GM23338 (cell line): ENCODE measurements at places on chromosomes 6 and 20.

- DNase-seq = no peak
Measured at GRCh38 chr6:67698534-67698933, 936.5 kb upstream of the ADGRB3 start.

DNA sequence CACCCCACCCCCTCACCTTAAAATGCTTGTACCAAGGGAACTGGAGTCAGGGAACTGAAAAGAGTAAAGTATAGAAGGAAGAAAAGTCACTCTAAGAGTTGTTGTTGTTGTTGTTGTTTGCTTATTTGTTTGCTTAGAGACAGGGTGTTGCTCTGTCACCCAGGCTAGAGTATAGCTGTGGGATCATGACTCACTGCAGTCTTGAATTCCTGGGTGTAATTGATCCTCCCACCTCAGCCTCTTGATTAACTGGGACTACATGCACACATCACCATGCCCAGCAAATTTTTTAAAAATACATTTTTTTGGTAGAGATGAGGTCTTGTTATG lies 681.6 kb upstream of the GJE1 start:
- DNase-seq = no peak

GRCh38 chr20:44615876-44616603 lies 33.7 kb downstream of the PKIG start:
- DNase-seq = peak; percentile 26

DNA sequence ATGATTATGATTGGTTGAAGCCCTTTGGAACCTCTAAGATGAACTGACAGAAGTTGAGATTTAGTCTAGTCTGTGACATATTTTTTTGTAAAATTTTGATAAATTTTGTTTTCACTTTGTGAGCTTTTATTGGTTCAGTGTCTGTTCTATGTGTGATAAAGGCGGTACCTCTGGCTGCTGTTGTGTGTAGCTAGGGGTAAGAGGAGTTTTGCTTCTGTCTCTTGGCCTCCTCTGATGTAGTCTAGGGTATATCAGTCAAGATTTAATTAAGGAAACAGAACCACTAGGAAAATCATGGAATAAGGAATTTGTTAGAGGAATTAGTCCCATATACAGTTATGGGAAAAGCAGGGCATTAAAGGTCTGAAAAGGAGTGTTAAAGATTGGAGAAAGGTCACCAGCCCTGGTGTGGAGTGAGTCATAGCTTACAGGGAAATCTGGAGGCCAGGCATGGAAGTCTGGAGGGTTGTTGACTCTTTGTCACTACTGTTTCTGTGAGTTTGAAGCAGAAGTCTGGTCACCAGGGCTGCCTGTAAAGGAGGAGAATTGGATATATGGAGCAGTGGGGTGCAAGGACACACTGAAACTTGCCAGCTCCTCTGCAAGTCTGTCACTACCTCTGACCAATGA lies 28.5 kb downstream of the CDC5L start:
- no peak for DNase-seq

GRCh38 chr20:47540443-47541354 lies 39.0 kb downstream of the NCOA3 start:
- no peak for DNase-seq

DNA sequence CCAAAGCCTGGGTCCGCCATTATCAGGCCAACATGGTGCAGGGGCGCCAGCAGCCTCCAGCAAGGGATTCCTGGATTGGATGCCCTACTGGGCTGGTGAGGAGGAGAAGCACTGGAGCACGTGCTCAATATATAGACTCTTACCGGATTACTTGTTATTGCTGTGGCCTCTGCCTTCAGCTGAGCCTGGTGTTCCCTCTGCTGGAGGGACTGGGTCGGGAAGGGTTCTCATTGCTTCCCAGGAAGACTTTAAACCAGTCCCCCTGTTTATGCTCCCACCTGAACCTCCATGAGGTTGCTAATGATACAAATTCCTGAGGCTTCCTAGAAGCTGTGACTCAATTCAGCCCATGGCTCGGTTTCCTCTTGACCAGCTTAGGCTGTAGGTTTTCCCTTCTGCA lies 186.7 kb upstream of the ARID1B start:
- DNase-seq = peak; percentile 18

GRCh38 chr6:21246075-21246474 lies 347.5 kb upstream of the SOX4 start:
- DNase-seq = no peak

DNA sequence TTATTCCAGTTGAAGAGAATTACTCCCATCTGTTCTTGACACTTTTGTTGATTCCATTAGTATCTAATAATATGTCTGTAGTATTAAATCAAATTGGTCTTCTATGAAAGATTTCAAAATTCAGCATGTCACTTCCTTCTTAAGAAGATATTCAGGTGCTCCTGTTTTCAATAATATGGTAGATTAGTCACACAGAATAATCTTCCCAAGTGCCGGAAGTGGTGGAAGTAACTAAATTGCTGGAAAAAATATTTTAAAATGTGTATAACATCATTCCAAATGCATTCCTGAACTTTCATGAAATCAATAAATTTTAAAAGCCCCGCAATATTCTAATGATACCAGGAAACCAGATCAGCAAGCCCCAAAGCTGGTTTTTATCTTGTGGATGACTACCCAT lies 281.3 kb downstream of the EPM2A start:
- no peak for DNase-seq

- no peak for DNase-seq
Measured at GRCh38 chr20:38036366-38036765, 2.8 kb downstream of the RPRD1B start.

DNA sequence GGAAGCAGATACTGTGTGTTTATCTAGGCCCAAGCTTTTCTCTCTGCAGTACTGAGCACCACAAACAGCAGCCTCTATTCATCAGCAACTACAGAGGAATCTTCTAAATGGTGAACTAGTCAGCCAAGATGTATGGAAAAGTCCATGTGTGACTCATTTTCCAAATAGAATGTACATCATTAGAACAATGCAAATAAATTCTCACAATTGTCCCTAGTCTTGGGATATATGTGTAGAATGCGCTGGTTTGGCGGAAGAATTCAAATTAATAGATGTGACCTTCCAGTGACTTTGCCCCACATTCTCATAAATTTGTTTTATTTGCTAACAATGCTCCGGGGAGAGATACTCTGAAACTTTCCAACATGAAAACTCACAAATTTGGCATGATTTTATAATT lies 436.2 kb downstream of the CBLN4 start:
- no peak for DNase-seq

- DNase-seq = peak; percentile 57
Measured at GRCh38 chr20:49432550-49432949, 49.9 kb downstream of the KCNB1 start.

DNA sequence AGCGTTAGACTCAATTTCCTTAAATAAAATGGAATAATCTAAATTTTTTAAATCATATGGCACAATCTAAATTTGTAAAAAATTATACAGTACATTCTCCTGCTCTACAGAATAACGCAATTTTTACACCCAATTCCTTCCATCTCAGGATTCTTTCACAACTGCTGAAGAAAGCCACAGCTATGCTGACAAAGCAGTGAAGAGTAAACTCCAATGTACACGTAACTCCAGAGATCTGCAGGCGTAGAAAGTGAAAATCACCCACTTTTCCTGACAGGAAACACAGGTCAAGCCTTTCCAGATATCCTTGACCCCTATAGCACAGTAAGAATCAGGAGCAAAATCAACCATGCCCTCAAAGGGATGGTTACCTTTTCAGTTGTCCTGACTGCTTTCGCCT lies 27.4 kb downstream of the EPHA7 start:
- DNase-seq = no peak

DNA sequence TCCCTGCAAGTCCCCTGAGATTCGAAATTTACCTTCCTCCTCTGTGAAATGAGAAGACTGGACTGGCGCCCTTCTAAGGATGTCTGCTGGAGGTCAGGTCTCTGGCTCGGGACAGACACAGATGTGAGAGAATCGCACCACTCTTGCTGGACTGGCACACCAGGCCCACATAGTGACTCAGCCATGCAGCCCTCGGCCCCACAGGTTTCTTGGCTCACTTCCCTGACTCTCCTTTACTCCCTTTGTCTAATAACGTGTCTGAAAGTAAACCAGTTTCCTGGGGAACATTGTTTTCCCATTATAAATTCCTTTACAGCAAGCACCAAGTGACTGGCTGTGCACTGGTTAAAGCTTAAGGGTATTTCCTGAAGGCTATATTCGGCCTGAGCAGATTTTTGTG lies 106.7 kb upstream of the PLEKHG1 start:
- no peak for DNase-seq

DNA sequence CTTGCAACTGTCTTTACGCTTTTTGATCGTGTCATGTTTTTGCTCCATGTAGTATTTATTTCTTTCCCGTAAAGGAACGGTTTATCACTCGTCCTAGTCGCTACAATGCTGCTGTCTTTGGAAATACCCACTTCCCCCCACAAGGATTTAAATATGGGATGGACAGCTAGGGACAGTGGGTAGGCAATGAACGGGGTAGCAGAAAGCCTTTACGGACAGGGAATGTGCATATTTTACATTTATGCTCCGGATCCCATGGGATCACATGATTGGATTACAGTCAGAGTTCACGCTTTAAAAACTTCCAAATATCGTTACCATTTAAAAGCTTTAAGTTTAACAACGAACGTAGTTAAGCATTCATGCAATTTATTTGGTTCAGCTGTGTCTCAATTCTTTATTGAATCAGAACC lies 1.2 kb downstream of the HIVEP1 start:
- DNase-seq = no peak

DNA sequence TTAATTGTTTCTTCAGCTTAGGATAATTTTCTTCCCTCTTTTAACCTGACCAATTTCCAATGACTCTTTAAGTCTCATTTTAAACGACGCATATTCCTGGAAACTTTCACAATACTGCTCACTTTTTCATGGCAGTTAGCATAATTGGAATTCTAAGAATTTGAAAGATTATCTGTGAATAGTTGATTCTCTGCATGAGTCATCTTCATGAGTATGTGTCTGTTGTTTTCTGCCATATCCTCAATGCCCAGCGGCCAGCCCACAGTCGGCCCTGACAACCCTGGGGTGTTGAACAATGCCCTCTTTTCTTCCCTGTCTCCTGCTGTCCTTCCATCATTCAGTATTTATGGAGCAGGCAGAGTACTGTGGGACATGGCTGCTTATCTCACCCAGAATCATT lies 554.2 kb downstream of the CDH26 start:
- no peak for DNase-seq

DNA sequence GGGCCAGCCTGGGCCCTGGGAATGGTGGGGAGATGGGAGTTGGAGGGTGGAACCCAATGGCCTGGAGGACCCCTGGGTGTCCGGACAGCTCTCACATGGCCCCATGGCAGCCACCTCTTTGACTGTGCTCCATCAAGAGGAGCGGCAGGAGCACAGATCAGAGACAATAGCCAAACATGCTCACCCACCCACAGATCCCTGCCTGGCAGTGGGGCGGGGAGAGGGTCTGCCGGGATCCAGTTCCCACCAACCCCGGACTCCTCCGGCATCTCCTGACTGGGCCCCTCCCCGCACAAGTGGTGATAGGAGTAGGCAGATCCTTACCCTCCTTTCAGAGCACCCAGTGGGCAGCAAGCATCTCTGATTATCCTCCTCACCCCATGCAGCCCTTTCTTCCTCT lies 31.9 kb upstream of the MRPS18A start:
- DNase-seq = no peak

GRCh38 chr6:124066946-124067552 lies 263.4 kb downstream of the NKAIN2 start:
- no peak for DNase-seq

GRCh38 chr20:11807054-11808048 lies 110.3 kb upstream of the BTBD3 start:
- no peak for DNase-seq

GRCh38 chr6:150881911-150882481 lies 16.5 kb downstream of the MTHFD1L start:
- no peak for DNase-seq

- no peak for DNase-seq
Measured at GRCh38 chr6:83792846-83793245, 60.3 kb upstream of the RIPPLY2 start.

DNA sequence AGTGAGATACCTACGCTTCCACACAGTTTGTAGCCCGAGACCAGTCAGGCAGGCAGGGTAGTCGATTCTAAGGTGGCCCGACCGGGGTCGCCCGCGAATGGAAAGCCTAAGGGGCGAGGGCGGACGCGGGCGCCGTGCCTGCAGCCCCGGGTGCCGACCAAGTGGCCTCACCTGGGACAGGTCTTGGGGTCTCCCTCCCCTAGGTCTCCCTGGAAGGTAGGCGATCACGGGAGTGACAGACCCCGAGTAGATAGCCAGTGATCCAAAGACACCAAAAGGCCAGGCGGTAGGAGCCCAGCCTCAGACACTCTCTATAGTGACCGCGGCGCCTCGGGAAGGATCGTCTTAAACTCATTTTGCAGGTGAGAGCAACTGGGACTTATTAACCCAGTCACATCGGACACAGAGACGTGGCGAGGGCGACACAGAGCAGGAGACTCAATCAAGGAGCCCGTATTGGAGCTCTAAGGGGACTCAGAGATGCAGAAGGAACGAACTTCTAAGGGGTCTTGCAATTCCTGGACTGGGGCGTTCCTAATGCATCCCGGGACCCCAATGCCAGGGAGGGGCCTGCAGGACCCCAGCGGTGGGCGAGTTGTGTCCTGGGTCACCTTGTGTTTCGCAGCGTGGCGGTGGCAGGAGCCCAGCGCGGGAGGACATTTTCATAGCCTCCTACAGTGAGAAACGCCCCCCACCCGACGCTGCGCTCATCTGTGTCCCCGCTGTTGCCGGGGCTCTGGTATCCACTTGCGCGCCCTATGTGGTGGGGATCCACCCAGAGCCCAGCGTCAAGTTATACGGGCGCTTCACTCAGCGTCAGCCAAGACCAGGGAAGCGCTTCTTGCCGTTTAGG lies 2.1 kb upstream of the VSX1 start:
- DNase-seq = peak; percentile 42

DNA sequence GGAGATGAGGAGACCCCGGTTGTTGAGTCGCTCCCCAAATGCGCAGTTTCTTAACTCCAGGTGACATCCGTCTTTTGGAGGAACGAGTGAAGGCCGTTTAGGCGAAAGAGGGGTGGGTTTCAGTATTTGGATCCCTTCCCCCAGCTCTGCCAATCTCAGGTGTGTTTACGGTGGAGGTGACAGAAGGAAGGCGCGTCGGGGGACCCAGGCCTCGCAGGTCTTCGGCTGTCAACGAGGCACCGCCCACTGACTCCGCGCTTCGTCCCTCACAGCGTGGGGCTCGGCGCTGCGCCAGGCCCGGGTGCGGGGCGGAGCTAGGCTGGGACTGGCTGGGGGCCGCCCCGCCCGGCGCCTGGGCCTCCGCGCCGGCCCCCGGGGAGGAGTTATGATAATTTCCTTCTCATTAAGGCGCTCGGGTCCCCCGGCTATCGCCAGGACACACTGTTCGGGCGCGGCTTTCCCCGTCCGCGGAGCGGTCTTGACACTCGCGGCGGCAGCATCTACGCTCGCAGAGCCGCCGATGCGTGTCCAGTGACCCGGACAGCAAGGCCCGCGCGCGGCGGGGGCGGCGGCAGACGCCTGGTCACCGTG lies at the start of gene TFAP2C:
Gene TFAP2C (plus strand): TSS at position 434 of the 591 bp plus-strand sequence. CDS start 239 bp downstream, outside the sequence.
- peak; percentile 85 for DNase-seq

DNA sequence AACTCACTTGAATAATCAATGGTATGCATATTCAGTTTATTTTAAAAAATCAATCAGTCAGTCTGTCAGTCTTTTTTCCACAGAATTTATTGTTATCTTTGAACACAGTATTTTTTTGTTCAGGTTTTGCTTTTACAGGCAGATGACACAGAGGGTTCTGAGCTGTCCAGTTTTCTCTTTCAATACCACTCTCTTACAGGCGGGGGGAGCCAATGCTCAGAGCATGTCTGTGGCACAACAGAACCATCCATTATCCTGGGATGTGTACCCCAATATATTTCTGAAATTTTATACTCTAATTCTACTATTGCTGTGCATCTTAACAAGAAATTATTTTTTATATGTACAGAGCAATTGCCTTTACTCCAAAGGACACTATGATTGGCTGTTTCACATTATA lies 21.2 kb downstream of the ROS1 start:
- no peak for DNase-seq
